ENCODE measurements at places on chromosomes 6 and 20.

DNA sequence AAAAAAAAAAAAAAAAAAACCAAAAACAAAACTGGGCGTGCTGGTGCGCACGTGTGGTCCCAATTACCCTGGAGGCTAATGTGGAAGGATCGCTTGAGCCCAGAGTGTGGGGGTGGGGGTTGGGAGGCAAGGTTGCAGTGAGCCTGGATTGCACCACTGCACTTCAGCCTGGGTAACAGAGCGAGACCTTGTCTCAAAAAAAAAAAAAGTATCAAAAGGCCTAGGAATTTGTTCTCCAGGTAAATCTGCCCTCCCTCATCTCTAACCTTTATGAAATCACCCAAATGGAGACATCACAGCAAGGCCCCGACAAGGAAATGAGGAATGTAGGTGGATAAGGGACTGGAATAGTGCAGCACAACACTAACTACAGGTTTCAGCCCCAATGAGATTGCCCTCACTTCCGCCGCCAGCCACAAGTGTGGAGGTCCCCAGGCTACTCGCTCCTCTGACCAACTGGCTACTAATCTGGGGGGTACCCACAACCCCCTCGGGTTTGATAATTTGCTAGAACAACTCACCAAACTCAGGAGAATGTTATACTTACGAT, 36.8 kb upstream of the DDR1 start:
- DNase-seq, result no peak

GRCh38 chr6:43091436-43091991, 15.4 kb downstream of the PTK7 start:
- no peak for DNase-seq

DNA sequence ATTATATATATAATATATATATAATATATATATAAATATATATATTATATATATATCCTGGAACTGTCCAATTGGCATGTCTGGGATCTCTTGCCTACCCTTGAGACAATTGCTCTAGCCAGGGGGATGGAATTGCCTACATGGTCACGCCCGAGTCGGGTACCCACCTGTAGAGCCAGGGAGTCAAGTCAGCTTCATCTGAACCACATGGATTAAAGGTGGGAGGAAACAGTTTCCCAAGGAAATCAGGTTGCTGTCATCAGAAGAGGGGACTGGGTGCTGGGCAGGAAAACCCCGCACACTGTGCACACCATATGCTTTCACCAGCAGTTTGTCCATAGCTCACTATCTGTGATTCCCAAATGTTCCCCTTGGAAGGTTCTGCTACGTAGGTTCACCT, 252.5 kb upstream of the NOX3 start:
- no peak for DNase-seq

- DNase-seq, result no peak
Observed at GRCh38 chr6:134352786-134353480, 35.0 kb upstream of the SGK1 start.

DNA sequence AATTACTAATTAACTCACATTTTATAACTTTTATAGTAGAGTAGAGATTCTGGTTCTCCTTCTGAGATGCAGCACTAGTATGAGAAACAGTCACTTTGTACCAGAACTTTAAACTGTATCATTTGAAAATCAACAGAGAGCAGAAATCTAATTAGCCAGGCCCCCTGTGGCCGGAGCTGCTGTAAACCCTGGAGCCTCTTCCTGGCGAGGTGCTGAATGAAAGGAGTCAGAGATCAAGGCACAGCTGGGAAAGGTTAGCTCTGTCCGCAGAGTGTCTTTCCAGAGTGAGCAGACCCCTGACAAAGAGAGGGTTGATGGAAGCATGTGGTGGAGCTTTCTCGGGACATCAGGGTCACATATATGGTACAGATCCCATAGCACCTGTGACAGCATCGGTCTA, 703.8 kb downstream of the RFPL4B start:
- no peak for DNase-seq

- no peak for DNase-seq
Observed at GRCh38 chr6:97594844-97595243, 311.8 kb upstream of the MMS22L start.

DNA sequence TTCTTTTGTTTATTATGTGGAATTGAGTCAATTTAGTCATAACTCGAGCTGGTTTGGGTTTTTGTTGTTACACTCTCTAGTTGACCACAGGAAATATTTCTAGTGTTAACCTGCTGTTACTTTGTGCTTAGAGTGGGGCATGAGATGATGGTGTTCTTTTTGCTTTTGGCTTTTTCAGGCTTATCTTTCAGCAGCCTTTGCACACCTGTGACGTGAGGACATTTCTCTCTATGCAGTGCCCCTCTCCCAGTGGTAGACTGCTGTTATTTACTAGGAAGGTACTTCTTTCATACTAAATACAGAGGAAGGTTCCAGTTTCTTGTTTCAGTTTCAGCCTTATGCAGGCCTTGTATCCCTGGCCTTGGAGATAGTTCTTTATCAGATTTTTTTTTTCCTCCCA, 766.8 kb upstream of the MAN1A1 start:
- DNase-seq, result no peak

DNA sequence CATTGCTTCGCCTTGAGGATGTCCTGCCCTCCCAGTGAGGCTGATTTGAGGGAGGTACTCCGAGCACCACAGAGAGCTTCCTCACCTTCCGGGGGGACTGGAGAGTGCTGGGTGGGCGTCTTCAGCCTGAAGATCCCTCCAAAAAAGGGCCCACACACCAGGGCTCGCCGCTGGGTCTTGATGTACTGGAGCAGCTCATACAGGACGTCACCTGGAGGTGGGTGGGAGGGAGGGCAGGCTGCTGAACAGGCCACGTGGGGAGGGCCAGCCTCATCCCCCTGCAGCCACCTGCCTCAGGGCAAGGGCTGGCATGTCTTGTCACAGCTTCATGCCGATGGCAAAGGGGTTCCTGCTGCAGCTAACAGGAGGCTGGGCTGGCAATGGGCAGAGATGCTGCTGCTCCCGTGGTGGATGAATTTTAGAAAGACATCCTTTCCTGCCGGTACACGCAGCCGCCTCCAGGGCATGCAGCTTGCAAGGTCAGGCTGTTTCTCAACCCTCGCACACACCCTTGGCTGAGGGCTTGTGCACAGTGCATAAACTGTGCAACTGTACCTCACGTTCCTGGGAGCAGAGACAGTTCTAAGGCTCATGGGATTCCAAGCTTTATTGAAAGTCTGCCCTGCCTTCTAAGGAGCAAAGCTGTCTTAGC, 14.0 kb downstream of the ETV7 start:
- no peak for DNase-seq

DNA sequence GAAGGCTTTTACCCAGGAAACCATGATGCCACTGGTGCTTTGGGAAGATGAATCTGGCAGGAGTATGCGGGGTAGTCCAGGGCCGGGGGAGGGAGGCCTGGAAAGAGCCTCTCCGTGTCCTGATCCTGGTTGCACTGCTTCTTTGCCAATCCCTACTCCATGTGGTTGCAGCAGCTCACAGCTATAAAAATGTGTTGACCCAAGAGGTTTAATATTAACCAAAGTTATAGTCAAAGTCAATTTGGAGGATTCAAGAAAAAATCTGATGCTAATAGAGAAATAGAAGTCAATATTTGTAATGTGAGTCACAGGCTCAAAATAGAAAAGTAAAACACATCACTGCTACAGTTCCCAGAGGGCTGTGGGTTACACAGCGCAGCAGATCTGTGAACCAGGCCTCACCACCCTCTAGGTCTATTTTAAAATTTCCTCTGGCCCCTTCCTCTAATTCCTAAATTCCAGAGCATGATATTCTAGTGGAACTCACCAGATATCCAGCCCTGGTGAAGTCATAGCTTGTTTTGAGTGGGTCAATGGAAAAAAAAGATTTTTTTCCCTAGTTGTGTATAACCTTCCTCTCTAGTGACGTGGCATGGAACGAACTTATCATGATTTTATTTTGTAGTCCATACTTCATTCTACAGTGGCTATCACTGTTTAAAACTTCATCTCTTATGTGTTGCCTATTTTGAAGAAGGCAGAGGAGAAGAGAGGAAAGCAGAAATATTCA, 63.2 kb upstream of the BMP2 start:
- no peak for DNase-seq

DNA sequence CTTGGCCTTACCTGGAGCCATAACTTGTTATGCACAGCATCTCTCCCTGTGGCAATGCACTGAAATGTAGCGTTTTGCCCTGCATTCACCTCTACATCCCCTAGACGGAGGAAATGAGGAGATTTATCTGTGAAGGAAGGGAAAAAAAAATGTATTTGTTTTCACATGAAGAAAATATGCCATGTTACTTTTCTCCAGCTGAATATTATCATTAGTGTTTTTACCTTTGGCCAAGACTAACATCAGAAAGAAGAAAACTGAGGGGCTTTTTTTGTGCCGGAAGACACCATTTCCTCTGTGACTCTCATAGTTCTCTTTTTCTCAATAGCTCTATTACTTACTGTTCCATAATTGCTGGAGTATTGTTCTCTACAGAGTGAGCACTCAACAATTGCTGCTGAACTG, 280.4 kb downstream of the PTPRK start:
- DNase-seq, result no peak

- DNase-seq, result no peak
Observed at GRCh38 chr20:2652724-2653555, 508 bp downstream of the NOP56 start.

- no peak for DNase-seq
Observed at GRCh38 chr6:149840345-149841075, 23.6 kb downstream of the LRP11 start.

- peak; percentile 61 for DNase-seq
Observed at GRCh38 chr6:115203381-115203780, 857.3 kb downstream of the FRK start.

- peak; percentile 46 for DNase-seq
Observed at GRCh38 chr20:12413116-12413515, 495.4 kb downstream of the BTBD3 start.

DNA sequence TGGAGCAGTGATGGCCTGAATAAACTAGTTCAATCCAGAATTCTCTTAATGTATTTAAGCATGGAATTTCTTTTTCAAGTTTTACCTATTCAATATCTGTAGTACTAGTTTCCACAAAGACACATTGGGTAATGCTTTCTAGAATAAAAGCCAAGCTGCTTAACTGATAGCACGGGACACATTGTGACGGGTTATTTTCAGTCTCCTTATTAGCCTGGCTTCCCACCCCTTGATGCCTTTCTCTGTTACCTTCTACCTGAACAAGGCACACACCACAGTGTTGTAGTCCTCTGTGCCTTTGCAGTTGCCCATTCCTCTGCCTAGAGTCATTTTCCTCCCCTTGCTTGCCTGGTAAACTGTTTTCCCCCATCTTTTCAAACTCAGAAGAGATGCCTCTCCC, 139.1 kb downstream of the HDGFL1 start:
- no peak for DNase-seq

DNA sequence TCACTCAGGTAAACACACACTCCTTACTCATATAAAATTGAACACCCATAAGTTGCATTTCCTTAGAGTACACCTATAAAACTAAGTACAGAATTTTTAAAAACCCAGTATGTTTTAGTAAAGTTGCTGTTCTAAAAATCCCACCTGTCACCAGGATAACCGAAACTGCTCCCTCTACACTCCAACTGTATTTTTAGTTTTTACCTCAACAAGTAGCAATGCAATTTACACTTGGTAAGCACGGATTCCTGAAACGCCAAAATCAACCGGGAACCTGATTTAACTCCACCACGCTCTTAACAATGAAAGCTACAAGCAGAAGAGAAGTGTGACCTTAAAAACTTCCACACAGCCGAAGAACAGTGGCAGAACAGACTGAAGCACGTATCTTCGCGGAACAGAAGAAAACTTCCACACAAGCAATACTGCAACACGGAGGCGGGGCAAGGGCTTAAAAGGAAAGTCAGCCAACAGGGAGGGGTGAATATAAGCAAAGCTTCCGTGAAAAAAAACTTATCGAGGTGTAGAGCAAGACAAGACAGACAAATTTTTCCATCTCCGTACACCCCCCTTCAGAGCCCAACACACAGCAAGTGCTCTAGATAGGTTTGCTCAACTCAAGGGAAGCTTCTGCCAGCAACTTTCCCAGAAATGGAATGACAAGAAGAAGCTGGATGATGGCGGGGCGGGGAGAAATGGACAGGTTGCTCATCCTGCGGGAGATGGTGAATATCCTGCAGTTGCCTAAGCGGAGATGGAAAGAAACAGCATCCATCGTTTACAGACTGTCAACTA, 1.4 kb downstream of the STAU1 start:
- DNase-seq, result no peak

DNA sequence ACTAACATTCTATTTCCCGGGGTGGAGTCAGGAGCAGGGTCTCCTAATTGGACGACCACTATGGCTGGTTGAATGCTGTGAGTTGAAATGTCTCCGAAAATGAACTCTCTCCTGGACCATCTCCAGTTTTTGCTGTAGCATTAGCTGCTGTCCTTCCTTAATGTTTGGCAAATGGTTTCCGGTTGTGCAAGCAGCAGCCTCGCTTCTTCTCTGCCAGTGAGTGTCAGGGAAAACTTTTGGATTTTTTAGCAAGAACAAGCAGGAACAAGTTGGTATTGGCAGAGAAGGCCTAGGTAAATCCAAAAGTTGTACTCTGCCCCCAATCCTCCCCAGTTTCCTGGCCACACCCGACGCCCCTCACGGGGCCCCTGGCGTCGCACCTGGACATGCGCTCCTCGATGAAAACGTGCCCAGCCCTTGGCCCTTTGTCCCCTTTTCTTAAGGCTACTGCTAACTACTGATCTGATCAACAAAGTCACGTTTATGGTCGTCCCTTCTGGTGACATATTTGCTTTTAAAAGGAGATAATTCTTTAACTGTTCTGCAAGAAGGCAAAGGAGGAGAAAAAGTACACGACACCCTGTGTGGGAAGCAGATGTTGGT, 103.2 kb downstream of the ARMC2 start:
- DNase-seq, result no peak

GRCh38 chr6:144177726-144178125, 27.4 kb downstream of the STX11 start:
- no peak for DNase-seq

DNA sequence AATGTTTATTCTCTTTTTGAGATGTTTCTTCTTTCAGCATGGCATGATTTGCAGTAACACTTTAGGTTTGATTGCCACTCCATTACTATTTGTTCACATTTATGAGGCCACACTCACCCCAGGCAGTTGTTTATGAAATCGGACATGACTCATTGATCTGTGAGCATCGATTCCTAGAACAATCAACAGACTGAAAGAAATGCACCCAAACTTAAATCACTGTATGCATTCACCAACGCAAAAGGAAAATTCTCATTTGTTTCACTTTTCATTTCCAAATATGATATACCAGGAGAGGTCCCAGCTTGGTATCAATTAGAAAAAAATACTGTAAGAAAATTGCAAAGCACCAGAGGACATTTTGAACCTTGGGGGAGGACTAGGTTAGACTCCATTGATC, 5.4 kb upstream of the GJA10 start:
- DNase-seq, result no peak

GRCh38 chr6:87826424-87826823, 124.4 kb upstream of the AKIRIN2 start:
- DNase-seq, result no peak
